ENCODE measurements at places on chromosomes 12 and 14.

- no peak for DNase-seq
These were observed 19.9 kb upstream of the RASSF8 start for GRCh38 chr12:25938581-25938980.

- DNase-seq = peak; percentile 11
These were observed 473.1 kb downstream of the TMEM121 start for GRCh38 chr14:105999361-106000028.

DNA sequence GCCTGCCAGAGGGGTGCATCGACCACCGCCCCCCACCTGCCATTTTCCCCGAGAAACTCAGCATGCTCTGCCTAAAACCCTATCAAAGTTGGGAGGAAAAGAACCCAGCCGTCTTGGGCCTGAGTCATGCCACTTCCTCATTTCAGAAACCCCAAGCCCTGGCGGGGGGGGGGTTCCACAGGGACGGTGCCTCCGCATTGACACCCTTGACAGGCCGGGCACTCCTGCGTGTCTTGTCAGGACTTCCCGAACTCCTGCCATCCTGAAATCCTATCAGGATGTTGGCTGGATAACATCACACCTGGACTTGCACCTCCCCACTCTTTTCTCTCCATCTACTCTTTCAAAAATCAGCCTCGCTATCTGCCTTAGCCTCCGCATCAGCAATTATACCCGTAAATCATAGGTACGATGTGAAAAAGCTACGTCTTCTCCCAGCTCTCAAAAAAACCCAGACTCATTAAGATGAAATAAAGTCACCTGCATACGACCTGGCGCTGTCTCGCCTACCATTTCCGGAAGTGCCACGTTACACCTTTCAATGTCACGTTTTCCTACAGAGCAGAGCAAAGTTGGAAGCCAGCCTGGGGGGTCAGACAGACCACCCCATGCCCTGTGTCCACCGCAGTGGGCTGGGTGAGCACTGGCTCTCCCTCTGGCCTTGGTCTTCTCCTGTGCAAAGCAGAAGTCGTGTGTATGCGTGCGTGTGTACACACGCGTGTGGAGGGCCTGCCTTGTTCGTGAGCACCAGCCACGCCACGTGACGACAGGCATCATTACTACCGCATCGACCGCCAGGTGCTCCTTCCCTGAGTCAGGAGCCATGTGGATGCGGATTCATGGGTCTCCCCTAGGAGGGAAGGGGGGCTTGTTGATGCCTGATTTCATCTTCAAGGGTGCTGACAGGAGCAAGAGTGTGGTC, 96.7 kb downstream of the RFLNA start:
- no peak for DNase-seq

GRCh38 chr12:48767521-48767920, 21.4 kb downstream of the ADCY6 start:
- DNase-seq = no peak

DNA sequence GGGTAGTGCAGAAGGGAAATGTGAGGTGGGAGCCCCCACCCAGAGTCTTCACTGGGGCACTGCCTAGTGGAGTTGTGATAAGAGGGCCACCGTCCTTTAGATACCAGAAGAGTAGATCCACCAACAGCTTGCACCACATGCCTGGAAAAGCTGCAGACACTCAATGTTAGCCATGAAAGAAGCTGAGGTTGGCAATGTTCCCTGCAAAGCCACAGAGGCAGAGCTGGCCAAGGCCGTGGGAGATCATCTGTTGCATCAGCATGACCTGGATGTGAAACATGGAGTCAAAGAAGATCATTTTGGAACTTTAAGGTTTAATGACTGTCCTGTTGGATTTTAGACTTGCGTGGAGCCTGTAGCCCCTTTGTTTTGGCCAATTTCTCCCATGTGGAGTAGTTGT, 468.4 kb upstream of the FOXG1 start:
- DNase-seq = no peak

DNA sequence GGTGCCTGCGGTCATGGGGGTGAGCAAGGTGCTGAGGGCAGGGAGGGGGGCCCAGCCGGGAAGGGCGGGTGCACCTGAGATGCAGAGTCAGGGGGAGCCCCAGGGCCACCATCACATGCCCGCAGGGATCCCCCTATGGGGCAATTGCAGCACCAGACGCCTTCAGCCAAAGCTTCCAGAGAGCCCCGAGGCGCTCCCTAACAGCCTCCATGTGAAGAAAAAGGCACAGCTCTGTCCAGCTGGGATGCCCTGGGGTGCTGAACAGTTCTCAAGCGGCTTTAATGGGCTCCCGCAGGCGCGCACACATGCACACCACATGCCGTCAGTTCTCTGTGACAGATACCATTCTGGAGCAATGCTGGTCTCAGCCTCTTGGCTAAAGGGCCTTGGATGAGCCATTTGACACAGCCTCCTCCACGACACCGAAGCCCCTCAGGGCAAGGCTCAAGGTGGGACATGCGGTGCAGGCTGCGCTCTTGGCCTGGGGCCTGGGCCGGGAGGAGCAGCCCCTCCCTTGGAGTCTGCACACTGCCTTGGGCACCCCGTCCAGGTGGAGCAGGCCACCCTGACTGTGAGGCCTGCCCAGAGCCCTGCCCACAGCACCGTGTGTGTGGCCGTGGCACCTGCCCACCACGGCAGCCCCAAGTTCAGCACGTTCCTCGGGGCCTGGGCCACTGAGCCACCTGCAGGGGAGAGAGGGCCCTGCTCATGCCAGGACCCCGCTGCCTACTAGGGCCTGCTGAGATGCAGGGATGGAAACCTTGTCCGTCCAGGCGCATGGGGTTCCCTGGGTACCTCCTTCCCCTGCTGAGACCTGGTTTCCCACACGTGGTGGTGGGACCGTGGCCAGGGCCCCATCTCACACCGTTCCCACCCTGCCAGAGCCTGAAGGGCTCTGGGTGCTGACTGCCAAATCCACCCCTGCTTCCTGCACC, 7.7 kb downstream of the XRCC3 start:
- no peak for DNase-seq

- no peak for DNase-seq
These were observed 77.5 kb downstream of the COX16 start for GRCh38 chr14:70281939-70282338.

- no peak for DNase-seq
These were observed 40.0 kb downstream of the NUAK1 start for GRCh38 chr12:106098691-106099200.

GRCh38 chr14:63345826-63346225, 27.1 kb upstream of the GPHB5 start:
- no peak for DNase-seq

DNA sequence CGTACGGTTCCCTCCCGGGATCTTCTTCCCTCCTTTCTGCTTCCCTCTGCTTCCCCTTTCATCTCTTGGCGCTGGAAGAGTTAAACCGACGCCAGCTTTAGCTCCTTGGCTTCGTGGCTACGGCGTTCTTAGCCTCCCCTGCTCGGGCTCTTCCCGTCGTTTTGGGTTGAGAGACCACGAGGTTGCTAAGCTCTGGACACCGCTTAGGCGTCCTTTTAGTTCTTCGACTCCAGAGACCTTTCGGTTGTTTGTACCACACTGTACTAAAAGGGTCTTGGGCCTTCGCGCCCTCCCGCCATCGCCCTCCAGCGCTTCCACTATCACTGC, 545 bp downstream of the CPSF2 start:
- DNase-seq = peak; percentile 23

GRCh38 chr14:105417690-105418121, 1.9 kb upstream of the MTA1 start:
- DNase-seq = no peak

- DNase-seq = no peak
These were observed 13.6 kb upstream of the TPCN1 start for GRCh38 chr12:113207613-113208040.

- DNase-seq = no peak
These were observed 91.9 kb upstream of the RESF1 start for GRCh38 chr12:31867292-31867691.

GRCh38 chr12:6839482-6840201, 1.1 kb upstream of the GNB3 start:
- peak; percentile 100 for DNase-seq

DNA sequence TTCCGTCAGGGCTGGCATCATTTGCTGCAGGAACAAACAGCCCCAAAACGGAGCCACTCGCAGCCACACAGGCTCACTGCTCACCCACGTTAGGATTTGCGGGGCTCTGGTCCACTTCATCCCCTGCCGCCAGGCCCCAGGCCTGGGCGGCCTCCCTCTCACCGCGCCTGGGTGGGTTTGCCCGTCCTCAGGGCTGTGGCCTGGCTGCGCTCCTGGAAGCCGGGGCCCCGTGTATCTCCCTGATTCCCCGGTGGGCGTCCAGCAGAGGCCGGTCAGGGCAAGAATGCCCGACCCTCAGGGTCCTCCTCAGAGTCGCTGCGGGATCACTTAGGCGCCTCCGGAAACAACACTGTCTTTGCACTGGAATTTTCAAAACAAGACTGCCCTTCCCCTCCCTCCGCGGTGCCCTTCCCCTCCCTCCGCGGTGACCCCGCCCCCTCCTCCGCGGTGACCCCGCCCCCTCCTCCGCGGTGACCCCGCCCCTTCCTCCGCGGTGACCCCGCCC, 15.7 kb upstream of the FBRSL1 start:
- no peak for DNase-seq

DNA sequence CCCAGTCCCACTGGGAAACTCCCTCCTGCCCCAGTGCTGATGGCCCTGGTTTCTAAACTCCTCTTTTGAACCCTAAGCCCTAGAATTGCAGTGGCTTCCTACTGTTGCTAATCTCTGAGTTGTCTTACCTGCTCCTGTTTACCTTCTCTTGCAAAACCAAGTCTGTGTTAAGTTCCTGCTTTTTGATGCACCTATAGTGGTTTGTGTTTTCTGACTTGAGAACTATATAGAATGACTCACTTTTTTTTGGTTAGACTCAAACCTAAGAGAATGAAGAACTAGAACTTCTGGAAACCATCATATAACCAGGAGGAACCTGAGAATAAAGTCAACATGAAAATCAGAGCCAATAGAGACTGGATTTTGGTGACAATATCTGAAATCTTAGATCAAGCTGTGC, 5.5 kb upstream of the GAS2L3 start:
- DNase-seq = no peak

- no peak for DNase-seq
These were observed 46.9 kb downstream of the DUSP6 start for GRCh38 chr12:89305373-89305772.

- no peak for DNase-seq
These were observed 178.0 kb downstream of the GRIP1 start for GRCh38 chr12:66500841-66501240.

DNA sequence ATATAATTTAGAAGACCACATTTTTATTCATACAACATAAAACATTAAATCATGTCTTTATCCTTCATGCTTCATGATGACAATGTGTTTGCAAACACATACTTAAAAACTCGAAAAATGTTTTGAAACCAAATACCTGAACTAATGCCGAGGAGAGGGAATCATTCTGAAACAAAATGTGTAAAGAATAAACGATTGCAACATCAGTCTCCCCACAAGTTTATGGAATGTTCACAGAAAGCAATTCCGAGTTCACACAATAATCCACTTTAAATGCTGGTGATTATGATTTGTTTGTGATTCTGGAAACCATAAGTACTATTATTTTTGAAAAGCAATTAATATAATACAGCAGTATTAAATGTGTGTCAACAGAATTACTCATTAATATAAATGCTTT, 84.5 kb upstream of the PDZRN4 start:
- DNase-seq = no peak

- no peak for DNase-seq
These were observed 523.0 kb downstream of the BCL11B start for GRCh38 chr14:98748966-98749365.

DNA sequence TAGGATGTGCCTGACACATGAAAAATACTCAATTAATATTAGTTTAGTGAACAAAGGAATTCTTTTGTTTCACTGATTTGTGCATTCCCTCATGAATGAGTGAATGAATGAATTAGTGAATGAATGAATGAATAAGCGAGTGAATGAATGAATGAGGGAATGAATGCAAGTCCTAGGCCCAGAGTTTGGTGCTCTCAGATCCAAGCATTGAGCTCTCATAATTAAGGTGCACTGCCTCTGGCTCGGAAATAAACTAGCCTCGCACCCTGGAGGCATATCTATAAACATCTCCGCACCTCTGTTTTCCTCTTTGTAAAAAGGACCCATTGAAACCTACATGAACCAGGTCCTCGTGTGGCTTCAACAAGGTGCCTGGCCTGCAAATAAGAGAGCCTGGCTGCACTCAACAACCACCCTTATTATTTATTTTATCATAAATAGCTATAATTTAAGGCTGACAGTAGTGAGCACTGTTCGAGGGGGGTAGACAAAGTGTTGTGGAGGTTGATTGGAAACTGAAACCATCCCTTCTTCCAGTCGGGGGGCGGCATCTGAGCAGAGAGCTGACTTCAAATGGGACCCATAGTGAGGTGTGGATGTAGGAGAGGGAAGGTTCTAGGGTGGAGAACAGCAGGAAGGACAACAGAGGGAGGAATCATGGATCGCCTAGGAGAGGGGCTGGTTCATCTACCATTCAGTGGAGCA, 316.8 kb downstream of the BCL11B start:
- no peak for DNase-seq

DNA sequence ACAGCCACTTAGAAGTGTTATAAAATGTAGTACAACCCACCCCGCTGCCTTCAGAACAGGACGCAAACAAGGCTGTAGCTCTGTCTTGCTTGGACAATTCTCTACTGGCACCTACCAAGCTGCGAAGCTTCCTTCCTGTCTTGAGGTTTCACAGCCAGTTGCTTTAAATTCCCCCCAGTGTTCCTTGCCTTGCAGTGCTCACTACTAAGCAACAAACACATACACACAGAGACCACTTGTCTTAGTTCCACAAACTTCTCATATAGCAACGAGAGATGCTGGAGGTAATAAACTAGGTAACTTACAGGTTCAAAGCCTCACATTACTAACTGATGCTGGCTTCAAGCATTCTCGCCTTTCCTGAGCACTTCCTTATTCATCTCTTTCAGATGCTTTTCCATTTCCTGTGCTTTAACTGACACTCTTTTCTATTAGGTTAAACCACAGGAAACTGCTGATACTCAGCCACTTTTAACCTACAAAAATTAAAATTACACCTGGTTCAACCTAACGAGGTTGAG, 91.5 kb upstream of the PTGDR start:
- no peak for DNase-seq

DNA sequence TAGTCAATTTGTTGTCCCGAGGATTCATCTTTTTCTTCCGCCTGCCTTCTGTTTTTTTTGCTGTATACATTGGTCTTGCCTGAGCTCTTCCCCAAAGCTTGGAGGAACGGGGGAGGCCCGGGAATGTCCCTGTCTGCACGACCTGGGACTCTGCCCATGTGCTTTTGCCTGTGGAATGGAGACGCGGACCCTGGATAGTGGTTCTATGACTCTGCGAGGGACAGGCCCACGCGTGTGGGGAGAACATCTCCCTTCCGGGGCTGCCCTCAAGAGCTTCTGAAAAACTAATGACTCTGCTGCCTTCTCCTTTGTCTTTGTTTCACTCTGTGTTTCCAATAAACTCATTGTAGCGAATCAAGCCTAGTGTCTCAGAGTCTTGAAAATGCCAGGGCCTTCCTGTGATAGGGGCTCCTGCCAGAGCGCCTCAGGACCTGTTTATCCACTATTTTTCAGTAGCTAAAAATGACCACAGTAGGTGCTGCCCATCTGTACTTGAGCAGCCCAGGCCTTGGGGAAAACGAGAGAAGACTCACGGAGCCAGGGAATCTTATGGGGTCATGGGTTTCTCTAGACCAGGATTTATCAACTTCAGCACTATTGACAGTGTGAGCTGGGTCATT, 12.3 kb downstream of the KRT83 start:
- DNase-seq = no peak
